Stimulated activated naive CD8-positive, alpha-beta T cell treated with anti-CD3 and anti-CD28 coated beads, Interleukin-15, amount 100 ng/mL, for 72 hours (primary cell): ENCODE measurements at places on chromosomes 2 and 18.

GRCh38 chr2:70659551-70659950 lies 105.9 kb upstream of the TGFA start:
- no peak for DNase-seq

DNA sequence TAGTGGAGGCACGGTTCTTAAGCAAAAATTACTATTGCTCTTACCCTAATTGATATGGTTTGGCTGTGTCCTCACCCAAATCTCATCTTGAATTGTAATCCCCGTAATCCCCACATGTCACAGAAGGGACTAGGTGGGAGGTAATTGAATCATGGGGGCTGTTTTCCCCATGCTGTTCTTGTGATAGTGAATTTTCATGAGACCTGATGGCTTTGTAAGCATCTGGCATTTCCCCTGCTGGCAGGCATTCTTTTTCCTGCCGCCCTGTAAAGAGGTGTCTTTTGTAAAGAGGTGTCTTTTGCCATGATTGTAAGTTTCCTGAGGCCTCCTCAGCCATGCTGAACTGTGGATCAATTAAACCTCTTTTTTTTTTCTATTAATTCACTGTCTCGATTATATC lies 1691.8 kb upstream of the SLC39A10 start:
- DNase-seq = no peak

GRCh38 chr18:732371-732770 lies 19.9 kb upstream of the ENOSF1 start:
- DNase-seq = no peak

- DNase-seq = no peak
Measured at GRCh38 chr2:183243758-183244157, 119.5 kb downstream of the NUP35 start.

DNA sequence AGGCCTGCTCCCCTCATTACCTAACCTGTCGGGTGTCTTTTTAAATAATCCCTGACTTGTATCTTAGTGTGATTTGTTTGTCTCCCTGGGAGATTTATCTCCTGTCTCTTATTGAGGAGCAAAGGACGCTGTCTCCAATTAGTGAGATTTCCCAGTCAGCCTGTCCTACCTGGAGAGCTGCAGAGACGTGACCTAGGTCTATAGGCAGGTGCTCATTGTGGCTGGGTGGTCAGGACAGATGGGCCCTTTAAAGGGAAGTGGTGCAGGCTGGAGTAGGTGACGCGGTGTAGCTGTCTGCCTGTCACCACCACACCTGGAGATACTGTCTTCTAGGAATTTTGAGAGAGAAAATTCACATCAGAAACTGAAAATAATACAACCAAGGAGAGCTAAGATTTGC lies 28.0 kb downstream of the PLB1 start:
- DNase-seq = no peak

- DNase-seq = no peak
Measured at GRCh38 chr18:61982475-61982874, 89.7 kb upstream of the RNF152 start.

- no peak for DNase-seq
Measured at GRCh38 chr2:219576505-219577388, 4.6 kb downstream of the INHA start.

- DNase-seq = no peak
Measured at GRCh38 chr2:43175020-43175441, 51.4 kb downstream of the ZFP36L2 start.

- no peak for DNase-seq
Measured at GRCh38 chr2:75325594-75325993, 126.3 kb upstream of the TACR1 start.

- no peak for DNase-seq
Measured at GRCh38 chr18:70553245-70553935, 264.5 kb downstream of the SOCS6 start.

DNA sequence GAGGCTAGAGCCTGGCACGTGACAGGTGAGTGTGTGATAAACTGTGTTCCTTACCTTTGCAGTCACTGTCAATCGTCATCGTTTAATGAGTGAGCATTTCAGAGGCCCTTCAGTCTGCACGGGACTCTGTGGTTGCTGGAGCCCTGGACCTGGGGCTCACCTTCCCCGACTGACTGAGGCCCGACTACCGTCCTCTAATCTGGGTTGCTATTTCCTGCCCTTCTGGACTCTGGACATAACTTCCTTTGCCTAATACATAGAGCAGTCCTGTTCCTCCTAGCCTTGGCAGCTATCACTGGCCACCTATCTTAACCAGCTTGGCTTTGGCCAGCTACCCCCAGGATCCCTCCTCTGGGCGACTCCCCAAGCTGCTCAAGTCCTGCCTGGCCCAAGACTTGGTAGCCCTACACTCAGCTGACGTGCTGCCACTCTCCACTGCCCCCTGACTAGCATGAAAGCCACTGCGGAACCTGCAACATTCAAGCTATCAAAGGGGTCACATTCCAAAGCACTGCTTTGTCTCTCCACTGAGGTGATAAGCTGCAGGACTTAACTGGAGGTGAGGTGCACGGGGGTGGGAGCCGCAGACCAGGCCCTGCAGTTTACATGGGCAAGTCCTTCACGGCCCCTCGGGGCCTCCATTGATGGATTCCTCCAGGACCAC lies 11.1 kb upstream of the RAB17 start:
- DNase-seq = no peak

DNA sequence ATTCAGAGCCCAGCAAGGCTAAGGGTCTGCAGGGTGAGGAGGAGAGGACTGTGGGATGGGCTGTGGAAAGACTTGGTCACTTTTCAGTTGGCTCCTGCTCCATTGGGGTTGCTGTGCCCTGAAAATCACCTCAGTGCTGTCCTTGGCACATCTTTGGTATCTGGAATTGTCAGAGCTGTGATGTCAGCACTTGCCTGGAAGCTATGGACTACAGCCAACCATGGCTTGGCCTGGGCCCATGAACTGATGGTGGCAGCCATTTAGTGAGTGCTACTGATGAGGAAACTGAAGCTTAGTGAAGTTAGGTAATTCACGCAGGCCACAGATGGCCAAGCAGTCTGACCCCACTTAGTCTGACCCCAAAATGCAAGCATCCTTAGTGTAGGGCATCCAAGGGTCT lies 121.8 kb upstream of the SERPINE2 start:
- no peak for DNase-seq

DNA sequence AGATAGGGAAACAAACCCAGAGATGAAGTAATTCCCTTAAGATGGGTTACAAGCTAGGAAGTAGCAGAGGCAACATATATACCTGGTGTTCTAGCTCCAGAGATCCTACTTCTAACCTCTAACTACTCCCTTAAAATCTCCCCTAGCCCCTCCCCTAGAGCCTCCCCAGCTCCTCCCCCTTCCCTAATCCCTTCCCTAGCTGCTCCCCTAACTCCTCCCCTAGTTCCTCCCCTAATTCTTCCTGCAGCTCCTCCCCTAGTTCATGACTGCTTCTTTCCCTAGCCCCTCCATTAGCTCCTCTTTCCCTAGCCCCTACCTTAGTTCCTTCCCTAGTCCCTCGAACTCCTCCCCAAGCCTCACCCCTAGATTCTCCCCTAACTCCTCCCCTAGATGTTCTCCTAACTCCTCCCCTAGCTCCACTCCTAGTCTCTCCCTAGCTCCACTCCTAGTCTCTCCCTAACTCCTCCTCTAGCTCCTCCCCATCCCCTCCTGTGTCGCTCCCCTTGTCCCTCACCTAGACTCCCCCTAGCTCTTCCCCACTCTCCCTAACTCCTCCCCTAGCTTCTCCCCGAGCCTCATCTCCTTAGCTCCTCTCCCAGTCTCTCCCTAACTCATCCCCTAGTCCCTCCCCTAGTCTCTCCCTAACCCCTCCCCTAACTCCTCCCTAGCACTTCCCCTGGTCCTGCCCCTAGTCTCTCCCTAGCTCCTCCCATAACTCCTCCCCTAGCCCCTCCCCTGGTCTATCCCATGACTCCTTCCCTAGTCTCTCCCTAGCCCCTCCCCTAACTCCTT lies 108.9 kb downstream of the CD226 start:
- DNase-seq = no peak

DNA sequence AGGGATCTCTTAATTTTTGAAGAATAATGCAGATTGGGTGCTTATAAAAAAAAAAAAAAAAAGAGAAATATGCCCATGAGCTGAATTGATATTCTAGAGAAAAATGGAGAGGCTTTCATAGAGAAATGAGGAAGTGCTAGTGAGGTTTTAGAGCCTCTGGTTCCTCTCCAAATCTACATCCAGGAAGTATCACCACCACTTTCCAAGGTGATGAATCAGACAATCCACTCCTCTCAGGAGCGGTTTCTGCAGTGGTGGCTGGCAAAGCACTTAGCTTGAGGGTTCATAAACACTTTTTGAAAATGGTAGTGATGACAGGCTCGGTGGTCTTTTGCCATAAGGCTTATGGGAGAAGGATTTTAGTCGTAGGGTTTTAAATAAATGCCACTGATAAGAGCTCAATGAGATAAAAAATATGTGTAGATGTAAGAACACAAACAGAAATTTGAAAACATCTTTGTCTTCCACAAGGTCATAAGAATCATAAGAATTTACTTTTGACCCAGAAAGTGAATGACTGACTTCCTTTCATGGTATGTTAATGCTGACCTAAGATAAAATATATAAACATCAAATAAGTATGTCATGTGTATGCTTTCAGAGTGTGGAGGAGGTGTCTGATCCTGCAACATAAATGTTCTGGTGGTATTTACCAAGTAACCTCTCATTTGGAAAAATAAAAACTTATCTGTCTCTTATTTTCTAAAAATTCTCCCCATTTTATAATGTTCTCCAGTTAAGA lies 42.1 kb upstream of the DSG1 start:
- DNase-seq = no peak

- DNase-seq = no peak
Measured at GRCh38 chr2:28644760-28645159, 106.9 kb upstream of the PPP1CB start.

DNA sequence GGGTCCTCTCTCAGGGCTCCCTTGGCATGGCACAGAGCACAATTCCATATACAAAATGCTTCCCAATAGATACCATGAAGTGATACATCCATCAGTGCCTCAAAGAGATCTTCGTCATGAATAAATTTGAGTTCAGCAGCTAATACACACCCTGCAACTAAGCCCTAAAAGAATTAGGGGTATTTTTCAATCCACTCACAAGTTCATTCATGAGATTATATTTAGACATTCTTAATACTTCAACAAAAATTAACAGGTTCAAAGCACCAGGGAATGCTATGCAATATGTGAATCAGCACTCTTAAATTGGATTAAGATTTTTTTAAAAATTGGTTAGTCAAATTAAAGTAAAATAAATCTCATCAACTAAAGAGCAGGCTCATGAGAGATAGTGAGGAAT lies 79.7 kb downstream of the PID1 start:
- no peak for DNase-seq

DNA sequence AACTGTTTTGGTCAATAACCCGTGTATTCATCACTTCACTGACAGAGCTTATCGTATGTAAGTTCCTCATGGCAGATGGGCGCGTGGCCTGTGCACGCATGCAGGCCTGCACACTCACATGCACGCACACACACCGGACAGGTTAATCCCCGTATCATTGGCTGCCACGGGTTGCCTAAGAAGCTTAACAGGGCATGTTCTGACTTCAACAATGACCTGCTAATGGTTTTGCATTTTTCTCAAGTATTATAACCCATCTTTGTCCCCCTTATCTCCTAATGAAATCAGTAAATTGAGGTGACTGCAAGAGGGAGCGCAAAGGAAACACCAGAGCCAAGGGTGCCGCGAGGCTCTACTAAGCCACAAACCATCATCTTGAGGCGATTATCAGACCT lies 399.0 kb upstream of the ID2 start:
- no peak for DNase-seq

- DNase-seq = no peak
Measured at GRCh38 chr2:180046776-180047175, 39.7 kb upstream of the CWC22 start.

GRCh38 chr2:36322108-36322507 lies 33.5 kb upstream of the CRIM1 start:
- no peak for DNase-seq
